ENCODE measurements at places on chromosomes 2 and 18. TPM values are rescaled to one million over a fixed set of nuclear protein-coding genes. Genes with fewer than 3 reads are reported as not detected.
A peak's percentile ranks its signal among the peaks of the same experiment; 100 is the strongest.

DNA sequence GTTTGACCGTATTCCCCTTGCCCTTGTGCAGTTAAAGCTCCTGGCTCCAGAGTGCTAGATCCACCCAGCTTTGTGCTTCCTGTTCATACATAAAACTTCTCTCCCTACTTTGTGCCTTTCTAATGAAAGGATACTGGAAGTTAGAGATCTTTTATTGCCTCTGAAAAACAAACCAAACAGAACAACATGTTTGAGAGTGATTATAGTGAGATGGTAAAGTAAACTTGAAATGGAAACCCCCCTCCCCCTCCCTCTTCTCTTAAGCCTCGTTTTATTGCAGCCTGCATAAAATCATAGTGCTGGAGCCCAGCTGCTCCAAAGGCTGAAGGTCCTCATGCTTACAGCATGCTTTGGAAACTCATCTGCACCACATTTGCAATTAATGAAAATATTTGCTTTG is 125.1 kb downstream of the TANC1 start:
- no peak for DNase-seq

GRCh38 chr2:170530284-170530745 is 184.8 kb upstream of the SP5 start:
- DNase-seq, result no peak

- no peak for DNase-seq
Measured at GRCh38 chr18:22848615-22849014, 84.5 kb upstream of the RBBP8 start.

- DNase-seq, result no peak
Measured at GRCh38 chr2:97715951-97716694, 2.7 kb downstream of the ZAP70 start.

- DNase-seq, result no peak
Measured at GRCh38 chr2:43199492-43200488, 26.6 kb downstream of the ZFP36L2 start.

GRCh38 chr2:62817348-62817747 is 111.8 kb downstream of the EHBP1 start:
- no peak for DNase-seq

DNA sequence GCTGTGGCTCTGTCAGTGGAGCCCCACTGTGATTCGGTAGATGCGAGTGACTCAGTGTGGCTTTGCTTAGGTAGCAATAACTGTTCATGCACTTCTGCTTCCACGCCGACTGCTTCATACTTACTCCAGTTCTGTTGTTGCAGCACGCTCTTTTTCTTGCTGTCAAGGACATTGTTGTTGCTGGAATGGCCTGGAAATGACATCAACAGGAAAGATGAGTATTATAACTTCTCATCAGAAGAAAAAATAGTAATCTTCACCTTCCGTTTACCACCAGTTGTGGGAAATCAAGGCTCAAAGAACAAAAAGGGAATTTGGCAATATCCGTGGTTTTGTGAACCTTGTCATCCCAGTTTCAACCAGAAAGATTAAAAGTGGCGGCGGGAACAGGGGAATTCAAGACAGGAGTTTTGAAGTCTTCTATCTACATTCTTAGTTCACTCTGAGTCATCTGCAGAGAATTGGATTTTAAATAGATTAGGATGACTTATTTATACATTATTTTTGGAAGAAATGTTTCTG is 8.3 kb downstream of the TM4SF20 start:
- no peak for DNase-seq

GRCh38 chr2:41916177-41916576 is 131.6 kb upstream of the PKDCC start:
- DNase-seq, result no peak

DNA sequence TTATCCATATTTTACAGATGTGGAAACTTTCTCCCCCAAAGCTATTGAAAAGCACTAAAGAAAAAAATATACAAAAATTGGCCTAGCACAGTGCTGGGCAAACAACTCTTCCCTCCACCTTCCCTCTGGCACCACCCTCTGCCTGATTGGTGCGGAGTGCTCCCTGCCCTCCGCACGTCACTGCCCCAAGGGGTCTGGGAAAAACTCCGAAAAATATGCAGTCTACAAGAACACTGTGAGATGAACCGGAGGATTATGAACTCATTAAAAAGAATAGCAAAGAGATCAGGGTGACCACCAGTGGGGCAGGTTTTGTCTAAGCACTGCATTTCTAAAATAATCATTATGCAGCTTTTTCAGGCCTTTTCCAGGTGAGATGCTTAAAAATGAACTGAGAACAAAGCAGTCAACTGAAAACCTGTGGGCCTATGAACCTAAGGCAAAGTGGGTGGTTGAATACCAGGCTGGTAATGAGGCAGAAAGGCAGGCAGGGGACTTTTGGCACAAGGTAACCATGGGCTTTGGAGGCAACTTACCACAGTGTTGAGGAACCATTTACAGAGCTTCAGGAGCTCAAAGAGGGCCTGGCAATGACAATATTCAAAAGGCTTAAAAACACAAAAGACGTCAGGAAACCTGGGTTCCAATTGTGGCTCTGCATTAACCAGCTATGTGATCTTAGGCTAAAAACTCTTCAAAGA is 57.5 kb downstream of the AAK1 start:
- peak; percentile 50 for DNase-seq

FNDC4 gene
- not detected for total RNA-seq

COL6A3 gene
- total RNA-seq, result 4.1 TPM

All from activated CD8-positive, alpha-beta T cell treated with anti-CD3 and anti-CD28 coated beads for 36 hours (primary cell).